ENCODE measurements at places on chromosomes 5 and 9.

GRCh38 chr9:134864821-134865190, 15.8 kb upstream of the FCN2 start:
- no peak for DNase-seq

GRCh38 chr9:76465442-76466298, 6.7 kb downstream of the GCNT1 start:
- DNase-seq = no peak

GRCh38 chr5:55929020-55929799, 65.6 kb downstream of the IL6ST start:
- no peak for DNase-seq

GRCh38 chr9:128120061-128120740, 7.3 kb downstream of the PTGES2 start:
- no peak for DNase-seq

- no peak for DNase-seq
Measured at GRCh38 chr5:96193946-96194345, 232.3 kb upstream of the ELL2 start.

DNA sequence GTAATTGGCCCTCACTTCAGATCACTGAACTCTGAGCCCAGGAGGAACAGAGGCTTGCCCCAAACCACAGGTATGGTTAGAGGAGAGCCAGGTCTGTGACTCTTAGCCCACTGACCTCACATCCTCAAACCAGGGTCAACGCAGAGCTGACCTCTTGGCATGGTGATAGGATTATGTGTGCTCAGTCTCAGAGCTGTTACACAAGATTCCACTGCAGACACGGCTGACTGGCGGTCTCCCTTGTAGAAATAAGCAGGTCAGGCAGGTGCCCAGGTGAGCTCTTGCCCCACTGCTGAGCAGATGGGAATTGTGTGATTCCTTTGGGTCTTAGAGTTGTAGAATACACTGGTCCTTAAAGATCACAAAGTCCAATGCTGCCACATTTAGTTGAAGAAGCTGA, 66.0 kb upstream of the PITX1 start:
- no peak for DNase-seq

- no peak for DNase-seq
Measured at GRCh38 chr9:12972608-12973589, 198.1 kb downstream of the LURAP1L start.

DNA sequence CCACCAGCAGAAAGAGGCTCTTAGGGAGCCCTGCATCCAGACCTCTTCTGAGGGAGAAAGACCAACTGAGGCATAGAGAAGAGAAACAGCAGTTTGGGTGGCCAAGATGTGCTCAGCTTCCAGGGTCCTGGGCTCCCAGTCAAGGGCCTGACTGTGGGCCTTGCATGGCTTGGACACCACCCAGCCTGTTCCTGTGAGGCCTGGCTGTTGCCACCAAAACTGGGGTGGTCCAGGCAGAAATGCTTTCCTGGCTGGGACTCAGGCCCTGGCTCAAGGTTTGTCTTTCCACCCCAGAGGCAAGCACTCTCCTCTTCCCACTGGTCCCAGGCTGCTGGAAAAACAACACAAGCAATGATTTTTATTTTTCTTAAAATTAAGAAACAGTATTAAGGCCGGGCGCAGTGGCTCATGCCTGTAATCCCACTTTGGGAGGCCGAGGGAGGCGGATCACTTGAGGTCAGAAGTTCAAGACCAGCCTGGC, 13.3 kb downstream of the MYOZ3 start:
- no peak for DNase-seq

DNA sequence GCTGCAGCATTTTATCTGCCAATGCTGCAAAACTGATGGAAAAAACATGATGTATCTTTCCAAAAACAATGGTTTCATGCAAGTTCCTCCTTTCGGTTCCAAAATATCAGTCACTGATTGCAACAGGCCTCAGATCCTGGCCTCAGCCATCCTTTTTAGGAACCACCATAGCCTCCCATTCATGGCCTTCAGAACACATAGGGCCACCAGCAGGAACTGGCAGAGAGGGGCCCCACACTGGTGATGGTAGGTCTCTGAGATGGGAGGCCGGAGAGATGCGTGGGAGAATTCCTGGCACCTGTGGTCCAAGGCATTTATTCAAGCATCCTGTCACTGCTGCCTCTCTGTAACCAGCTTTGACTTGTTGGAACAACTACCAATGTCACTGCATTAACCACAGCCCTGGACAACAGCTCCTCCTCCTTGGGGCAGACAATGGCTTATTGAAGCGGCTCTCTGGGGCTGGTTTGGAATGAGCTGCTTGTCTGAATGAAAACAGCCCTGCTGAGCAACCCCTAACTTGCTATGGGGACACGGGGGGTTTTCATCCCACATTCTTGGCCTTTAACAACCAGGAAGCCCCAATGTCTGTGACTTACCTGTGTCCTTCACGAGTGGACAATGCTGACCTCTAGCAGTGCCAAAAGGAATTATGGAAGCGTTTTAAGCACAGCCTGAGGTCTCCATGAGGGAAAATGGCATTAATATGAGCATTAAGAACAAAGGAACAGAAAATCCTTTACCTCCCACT, 108.1 kb downstream of the LHFPL2 start:
- DNase-seq = no peak

DNA sequence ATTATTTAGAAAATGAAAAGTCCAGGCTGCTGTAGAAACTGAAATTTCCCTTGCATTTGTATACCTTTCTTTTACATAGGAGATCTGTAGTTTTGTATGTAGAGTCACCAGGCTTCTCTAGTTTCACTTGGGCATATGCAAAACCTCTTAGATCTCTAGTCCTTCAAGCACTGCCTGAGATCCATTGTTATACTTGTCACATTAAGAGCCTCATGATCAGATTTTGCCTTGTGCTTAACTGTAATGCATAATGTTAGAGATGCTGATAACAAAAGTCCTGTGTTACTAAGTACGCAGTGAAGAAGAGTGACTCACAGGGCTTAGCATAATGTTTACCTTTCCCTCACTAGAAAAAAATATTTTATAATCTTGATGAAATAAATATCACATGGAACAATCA, 250.2 kb downstream of the CYLC2 start:
- no peak for DNase-seq

GRCh38 chr9:107982745-107983144, 493.2 kb upstream of the KLF4 start:
- no peak for DNase-seq
